Left lung (tissue), 14 donors: ENCODE measurements at places on chromosomes 5 and 9. TPM values are rescaled to one million over a fixed set of nuclear protein-coding genes. Genes with fewer than 3 reads are reported as not detected.

- H3K27me3 ChIP-seq: no peaks in the 10 kb centered on the region
- H3K27ac ChIP-seq: no peak overlapping the region
- DNase-seq: no peak
- no peak overlapping the region for H3K4me3 ChIP-seq
- no peaks in the 10 kb centered on the region for H3K36me3 ChIP-seq
Observed at GRCh38 chr5:76874088-76874581, 24.3 kb downstream of the S100Z start.

GRCh38 chr5:90598293-90598692 lies 39.7 kb downstream of the ADGRV1 start:
- no peak overlapping the region for H3K27ac ChIP-seq
- no peak for DNase-seq

DNA sequence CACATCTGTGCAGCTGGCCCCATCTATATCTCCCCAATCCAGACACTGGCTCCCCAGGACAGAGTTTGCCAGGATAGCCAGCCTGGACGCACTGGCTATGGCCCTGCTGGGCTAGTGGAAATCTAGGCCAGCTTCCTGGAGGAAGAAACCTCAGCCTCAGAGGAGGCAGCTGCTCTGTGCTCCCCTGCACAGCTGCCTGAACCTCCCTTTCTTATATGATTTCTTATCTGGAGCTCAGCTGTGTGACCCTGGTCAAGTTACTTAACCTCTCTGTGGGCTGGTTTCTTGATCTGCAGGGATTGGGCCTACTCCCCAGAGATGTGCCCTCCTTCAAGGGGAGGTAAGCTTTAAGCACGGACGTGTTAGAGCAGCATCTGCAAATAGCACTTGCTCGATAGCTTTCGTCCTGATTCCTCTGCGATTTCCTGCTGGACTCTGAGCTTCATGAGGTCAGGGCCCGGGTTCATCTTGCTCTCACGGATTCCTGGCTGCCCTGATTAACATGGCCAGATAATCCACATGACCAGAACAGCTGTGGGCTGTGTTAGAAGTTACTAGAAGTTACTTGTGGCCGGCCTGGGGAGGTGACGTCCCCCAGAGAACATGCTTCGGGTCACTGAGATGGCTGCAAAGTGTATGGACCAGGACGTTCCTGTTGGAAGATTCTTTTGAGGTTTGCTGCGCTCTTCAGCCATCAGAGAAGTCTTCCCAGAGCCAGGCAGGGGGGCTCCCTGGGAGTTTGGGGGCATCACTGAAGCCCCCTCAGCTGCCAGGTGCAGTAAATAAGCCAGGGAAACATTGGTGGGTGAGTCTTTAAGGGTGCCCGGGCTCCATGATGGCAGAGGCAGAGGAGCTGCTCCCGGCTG lies 14.5 kb downstream of the C9orf50 start:
- H3K27me3 ChIP-seq: no peaks in the 10 kb centered on the region
- no peaks in the 10 kb centered on the region for H3K36me3 ChIP-seq
- peak overlapping the region; percentile 36 for H3K27ac ChIP-seq
- H3K4me1 ChIP-seq: peaks cover 15% of the 10 kb centered on the region
- no peak for DNase-seq

- H3K27ac ChIP-seq: no peak overlapping the region
- H3K36me3 ChIP-seq: no peaks in the 10 kb centered on the region
- no peak overlapping the region for H3K4me3 ChIP-seq
- peaks cover 100% of the 10 kb centered on the region for H3K27me3 ChIP-seq
Observed at GRCh38 chr5:51395245-51395644, 12.0 kb downstream of the ISL1 start.

GRCh38 chr5:139137697-139138096 lies 60.5 kb downstream of the SIL1 start:
- peaks cover 27% of the 10 kb centered on the region for H3K4me1 ChIP-seq
- no peak overlapping the region for H3K27ac ChIP-seq
- H3K36me3 ChIP-seq: no peaks in the 10 kb centered on the region
- no peak for DNase-seq

DNA sequence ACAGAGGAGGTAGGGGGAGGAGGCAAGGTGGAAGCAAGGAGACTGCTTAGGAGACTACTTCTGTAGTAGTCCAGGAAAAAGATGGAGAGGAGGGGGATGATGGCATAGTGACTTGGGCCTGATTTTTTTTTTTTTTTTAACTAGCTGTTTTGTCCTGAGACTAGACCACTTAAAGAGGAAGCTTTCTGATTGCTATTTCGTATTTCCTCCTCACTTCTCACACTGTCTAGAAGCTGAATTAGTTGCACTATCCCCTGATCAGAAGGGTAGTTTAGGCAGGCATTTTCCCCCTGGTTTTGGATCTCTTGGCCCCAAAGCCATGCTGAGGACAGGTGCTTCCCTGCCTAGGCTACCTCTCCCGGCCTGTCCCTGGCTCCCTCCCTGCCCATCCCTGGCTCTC lies 14.9 kb downstream of the LARP1 start:
- H3K4me3 ChIP-seq: no peak overlapping the region
- no peaks in the 10 kb centered on the region for H3K27me3 ChIP-seq
- peak overlapping the region; percentile 18 for H3K27ac ChIP-seq
- no peaks in the 10 kb centered on the region for H3K36me3 ChIP-seq
- peaks cover 14% of the 10 kb centered on the region for H3K4me1 ChIP-seq

Gene MEF2C
- 45.7 TPM for total RNA-seq

Gene IRX1
- total RNA-seq: 18.3 TPM
